ENCODE measurements at places on chromosomes 13 and 19. TPM values are rescaled to one million over a fixed set of nuclear protein-coding genes. Genes with fewer than 3 reads are reported as not detected.

TIMM50 gene
- total RNA-seq = 53.1 TPM

DNA sequence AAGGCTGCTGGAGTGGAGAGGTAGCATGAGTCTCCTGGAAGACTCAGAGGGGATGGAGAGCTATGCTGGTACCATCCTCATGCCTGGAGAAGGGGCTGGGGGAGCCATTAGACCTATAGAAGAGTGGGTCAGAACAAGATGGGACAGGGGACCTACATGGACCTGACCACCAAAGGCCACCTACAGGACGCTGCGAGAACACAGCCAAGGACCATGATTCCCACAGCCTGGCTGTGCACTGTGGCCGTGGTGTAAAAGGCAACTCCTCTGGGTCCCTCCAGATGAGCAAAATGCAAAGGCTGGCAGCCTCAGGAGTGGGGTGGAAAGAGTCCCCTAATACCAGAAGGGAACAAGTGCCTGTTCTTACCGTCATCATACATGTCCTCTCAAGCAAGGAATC, 216.2 kb downstream of the SLC7A1 start:
- H3K4me1 ChIP-seq = no peaks in the 10 kb centered on the region
- no peak overlapping the region for H3K4me3 ChIP-seq
- H3K27me3 ChIP-seq = no peaks in the 10 kb centered on the region
- H3K27ac ChIP-seq = no peak overlapping the region
- DNase-seq = no peak
- H3K36me3 ChIP-seq = no peaks in the 10 kb centered on the region

DNA sequence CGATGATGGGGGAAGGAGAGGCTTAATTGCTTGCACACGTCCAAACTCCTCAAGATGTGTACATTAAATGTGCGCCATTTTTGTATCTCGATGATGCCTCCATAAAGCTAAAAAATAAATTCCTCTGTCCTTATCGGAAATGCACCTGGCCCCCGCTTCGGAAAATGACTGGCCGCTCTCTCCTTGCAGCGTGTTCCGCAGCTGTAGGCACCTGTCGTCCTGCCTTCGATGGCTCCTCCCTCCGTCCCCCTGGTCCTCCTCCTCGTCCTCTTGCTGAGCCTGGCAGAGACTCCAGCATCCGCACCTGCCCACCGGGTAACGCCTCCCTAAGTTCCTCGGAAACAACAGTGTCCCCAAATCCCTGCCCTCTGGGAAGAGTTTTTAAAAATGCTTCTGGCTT, 1.1 kb downstream of the GALP start:
- no peak for DNase-seq
- no peaks in the 10 kb centered on the region for H3K4me1 ChIP-seq
- no peaks in the 10 kb centered on the region for H3K36me3 ChIP-seq
- H3K27ac ChIP-seq = no peak overlapping the region
- H3K4me3 ChIP-seq = no peak overlapping the region
- H3K27me3 ChIP-seq = peaks cover 8% of the 10 kb centered on the region

- H3K36me3 ChIP-seq = no peaks in the 10 kb centered on the region
- DNase-seq = no peak
- no peak overlapping the region for H3K4me3 ChIP-seq
- no peaks in the 10 kb centered on the region for H3K4me1 ChIP-seq
Measured at GRCh38 chr19:17570791-17571190, 15.3 kb downstream of the COLGALT1 start.

DNA sequence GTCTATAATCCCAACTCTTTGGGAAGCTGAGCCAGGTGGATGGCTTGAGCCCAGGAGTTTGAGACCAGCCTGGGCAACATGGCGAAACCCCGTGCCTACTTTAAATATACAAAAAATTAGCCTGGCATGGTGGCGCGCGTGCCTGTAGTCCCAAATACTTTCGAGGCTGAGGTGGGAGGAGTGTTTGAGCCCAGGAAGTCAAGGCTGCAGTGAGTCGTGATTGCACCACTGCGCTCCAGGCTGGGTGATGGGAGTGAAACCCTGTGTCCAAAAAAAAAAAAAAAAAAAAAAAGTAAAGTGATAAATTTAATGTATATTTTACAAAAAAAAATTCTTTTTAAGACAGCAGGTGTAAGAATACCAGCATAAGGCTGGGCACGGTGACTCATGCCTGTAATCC, 17.6 kb downstream of the TMEM38A start:
- H3K27me3 ChIP-seq = no peaks in the 10 kb centered on the region
- no peaks in the 10 kb centered on the region for H3K36me3 ChIP-seq
- no peak for DNase-seq
- H3K4me1 ChIP-seq = no peaks in the 10 kb centered on the region

All from hepatocyte (in vitro differentiated cells).